ENCODE measurements at places on chromosomes 7 and 10. TPM values are rescaled to one million over a fixed set of nuclear protein-coding genes. Genes with fewer than 3 reads are reported as not detected.

Gene DENND2A
- 11.9 TPM for total RNA-seq

DNA sequence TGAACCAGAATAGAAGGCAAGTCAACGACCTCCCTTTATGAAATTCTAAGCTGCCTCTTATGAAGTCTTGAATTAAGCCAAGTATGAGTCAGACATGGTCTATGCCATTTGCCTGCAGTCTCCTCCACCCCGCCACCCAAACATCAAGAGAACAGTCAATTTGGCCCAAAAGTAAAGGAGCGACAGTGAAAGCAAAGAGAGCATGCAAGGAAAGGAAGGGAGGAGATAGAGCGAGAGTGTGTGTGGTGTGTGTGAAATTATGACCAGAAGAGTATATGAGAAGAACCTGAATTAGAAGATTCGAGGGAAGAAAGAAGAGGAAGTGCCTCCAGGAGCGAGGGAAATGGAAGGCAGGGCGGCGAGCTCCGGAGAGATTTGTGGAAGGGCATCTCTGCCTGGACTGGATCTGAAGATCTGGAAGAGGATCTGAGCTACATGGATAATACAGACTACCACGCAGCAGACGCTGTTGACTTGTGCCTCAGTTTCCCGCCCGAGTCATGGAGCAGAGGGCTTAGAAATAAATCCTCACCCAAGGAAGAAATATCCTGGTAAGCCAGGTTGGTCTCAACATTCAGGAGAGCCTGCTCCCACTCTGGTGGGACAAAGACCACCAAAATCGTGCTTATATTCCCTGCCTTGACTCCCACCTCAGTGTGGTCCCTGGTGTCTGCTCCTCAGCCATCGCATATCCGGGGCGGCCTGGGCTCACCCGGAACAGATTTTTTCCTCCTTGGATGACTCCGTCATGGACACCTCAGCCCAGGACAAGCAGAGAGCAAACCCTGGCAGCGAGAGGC is 459 bp downstream of the ZDHHC6 start:
- peak overlapping the region; percentile 95 for H3K4me3 ChIP-seq
- DNase-seq: no peak
- H3K4me1 ChIP-seq: peaks cover 33% of the 10 kb centered on the region
- H3K27ac ChIP-seq: peak overlapping the region; percentile 88

GRCh38 chr10:135601-136464 is 578 bp downstream of the ZMYND11 start:
- H3K27me3 ChIP-seq: no peaks in the 10 kb centered on the region
- peak overlapping the region; percentile 96 for H3K4me3 ChIP-seq
- peak; percentile 72 for DNase-seq

- no peak for DNase-seq
- no peak overlapping the region for H3K27ac ChIP-seq
- no peak overlapping the region for H3K4me3 ChIP-seq
- H3K4me1 ChIP-seq: no peaks in the 10 kb centered on the region
Observed at GRCh38 chr7:108158776-108159175, 28.6 kb upstream of the LAMB4 start.

DNA sequence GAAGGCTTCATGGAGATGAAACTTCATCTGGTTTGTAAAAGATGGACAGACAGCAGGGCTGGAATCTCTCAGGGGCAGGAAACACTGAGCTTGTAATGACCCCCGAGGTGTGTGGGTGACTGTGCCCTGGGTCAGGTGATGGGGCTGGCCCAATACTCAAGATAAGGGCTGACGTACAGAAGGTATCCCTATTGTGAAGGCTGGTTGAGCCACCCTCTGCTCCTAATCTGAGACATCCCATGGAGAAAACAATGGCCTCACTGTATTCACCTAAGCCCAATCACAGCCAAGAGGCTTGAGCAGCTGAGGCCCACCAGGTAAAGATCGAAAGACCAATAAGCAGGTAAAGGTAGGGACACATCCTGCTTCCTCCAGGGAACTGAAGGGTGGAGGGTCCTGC is 34.8 kb upstream of the NUB1 start:
- no peaks in the 10 kb centered on the region for H3K36me3 ChIP-seq
- no peak overlapping the region for H3K27ac ChIP-seq
- no peak overlapping the region for H3K4me3 ChIP-seq
- H3K27me3 ChIP-seq: peaks cover 8% of the 10 kb centered on the region

- H3K27me3 ChIP-seq: no peaks in the 10 kb centered on the region
- H3K4me3 ChIP-seq: no peak overlapping the region
- H3K36me3 ChIP-seq: no peaks in the 10 kb centered on the region
- no peaks in the 10 kb centered on the region for H3K4me1 ChIP-seq
Observed at GRCh38 chr7:64999165-65000004, 7.1 kb downstream of the ERV3-1 start.

Data from Peyer's patch (tissue), 4 donors.